ENCODE measurements at places on chromosomes 6 and 20. TPM values are rescaled to one million over a fixed set of nuclear protein-coding genes. Genes with fewer than 3 reads are reported as not detected.

- peak; percentile 92 for DNase-seq
These were observed at the start of gene SOD2 for GRCh38 chr6:159693128-159693893. Gene SOD2, minus strand, starts transcription at chr6:159693241. Its CDS starts 74 bp downstream, at chr6:159693167.

DNA sequence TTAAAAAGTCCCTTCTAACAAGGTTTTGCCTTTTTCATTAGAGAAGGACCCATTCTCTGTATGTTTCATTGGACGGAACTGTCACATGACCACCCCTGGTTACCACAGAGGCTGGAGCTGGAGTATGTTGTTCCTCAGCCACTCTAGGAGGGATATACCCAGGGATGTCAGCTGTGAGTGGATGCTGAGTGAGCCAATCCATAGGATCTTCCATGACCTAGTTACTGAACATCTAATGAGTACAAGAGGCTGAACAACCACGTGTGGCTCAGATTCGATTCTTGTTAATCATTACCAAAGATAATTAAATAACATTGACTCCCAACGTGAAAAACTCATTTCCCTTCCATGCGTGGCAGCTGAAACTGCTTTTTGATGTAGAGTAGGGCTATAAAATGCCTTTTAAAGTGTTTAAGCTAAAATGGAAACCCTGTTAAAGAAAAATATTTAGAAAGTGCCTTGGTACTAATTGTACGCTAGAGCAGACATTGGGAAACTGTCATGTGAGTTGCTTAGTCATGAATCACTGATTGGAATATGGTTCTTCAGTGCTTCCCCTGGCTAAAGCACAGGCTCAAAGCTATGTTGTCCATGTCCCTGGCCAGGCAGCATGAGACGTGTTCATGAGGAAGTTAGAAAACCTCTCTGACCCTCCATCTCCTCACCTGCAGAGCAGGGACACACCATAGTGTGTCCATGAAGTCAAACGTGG, 256.1 kb downstream of the ZNF217 start:
- DNase-seq, result no peak

DNA sequence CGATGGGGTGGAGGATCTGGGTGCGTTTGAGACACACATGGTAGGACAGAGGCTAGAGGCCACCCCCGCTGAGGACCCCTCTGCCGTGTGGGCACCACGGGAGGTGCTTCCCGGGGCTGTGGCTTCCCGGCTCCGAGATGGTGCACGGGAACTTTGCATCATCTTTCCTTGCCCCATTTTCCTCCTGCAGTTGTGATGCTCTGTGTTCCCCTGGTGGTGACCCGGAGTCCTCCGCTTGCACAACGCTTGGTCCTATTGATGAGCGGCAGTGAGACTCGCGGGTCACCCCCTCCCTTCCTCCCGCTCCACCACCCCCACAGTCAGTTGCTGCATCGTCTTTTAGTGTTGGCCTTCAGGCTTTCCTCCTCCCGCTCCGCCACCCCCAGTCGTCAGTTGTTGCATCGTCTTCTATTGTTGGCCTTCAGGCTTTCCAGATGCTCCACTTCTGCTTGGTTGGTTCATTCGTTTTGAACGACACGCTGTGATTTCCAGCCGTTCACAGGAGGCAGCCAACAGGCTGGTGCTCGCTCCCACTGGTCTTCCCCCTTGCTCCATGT, 37.3 kb downstream of the PYGB start:
- DNase-seq, result no peak

DNA sequence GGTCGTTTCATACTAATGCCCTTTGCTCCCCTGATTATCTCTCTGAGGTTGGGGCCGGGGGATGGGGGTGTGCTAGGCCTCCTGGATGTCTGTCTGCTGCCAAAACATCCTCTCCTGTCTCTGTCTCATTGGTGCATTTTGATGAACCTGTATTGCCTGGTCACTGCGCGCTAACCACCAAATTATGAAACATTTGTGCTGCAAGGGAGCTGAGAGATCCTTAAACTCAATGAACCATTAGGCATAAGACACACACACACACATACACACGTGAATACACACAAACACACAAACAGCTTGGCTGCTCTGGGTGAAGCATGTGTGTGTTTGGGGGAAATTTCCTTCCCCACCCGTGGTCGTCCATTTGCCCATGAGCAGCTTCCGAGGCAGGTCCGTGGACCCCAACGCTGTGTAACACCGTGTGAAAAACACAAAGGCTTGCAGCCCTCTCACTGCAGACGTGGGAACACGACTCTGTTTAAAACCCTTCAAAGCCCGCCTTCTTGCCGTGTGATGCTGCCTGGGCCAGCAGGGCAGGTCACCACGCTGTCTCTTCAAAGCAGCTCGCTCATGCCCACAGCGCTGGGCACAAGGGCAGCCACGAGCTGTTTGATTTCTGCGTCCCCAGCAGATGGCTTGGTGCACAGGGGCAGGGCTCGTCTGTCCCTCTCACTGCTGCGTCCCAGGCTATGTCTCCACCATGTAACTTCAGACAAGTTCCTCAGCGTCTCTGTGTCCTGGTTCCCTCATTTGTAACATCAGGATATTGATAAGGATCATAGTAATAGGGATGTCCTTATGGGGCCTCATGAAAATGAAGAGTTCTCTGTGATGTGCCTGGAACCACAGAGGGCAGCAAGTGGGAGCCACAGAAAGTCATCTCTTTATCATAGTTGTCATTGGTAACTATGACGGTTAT, 96.8 kb downstream of the CDH26 start:
- DNase-seq, result no peak

- no peak for DNase-seq
These were observed 403.8 kb upstream of the SOX4 start for GRCh38 chr6:21189759-21190158.

GRCh38 chr6:142325111-142325510, 23.3 kb downstream of the ADGRG6 start:
- DNase-seq, result no peak

- DNase-seq, result no peak
These were observed 28.8 kb downstream of the PDE10A start for GRCh38 chr6:165634101-165634880.

- no peak for DNase-seq
These were observed 14.8 kb downstream of the LY86 start for GRCh38 chr6:6603317-6603716.

- no peak for DNase-seq
These were observed 8.2 kb upstream of the STMND1 start for GRCh38 chr6:17093686-17094085.

DNA sequence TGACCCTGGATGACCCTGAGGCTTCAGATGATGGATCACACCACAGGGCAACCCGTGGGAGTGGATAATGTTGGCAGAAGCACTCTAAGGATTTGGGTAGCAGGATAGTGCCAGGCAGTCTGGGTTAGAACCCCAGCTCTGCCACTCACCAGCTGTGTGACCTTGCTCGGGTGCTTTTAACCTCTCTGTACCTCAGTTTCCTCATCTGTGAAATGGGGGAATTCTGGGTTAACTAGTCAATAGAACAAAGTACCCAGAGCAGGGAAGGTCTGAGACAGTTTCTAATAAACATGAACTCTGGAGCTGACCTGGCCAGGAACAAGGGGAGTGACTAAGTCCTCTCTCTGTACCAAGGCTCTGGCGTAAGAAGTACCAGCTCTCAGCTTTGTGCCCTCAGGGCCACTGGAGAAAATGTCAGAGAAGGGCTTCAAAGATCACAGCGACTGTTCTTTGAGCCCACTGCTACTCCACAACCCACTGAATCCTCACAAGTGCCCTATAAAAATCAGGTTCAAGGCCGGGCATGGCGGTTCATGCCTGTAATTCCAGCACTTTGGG, 14.7 kb upstream of the NOL4L start:
- no peak for DNase-seq

GRCh38 chr6:142819603-142820337, 125.2 kb downstream of the HIVEP2 start:
- DNase-seq, result peak; percentile 71

DNA sequence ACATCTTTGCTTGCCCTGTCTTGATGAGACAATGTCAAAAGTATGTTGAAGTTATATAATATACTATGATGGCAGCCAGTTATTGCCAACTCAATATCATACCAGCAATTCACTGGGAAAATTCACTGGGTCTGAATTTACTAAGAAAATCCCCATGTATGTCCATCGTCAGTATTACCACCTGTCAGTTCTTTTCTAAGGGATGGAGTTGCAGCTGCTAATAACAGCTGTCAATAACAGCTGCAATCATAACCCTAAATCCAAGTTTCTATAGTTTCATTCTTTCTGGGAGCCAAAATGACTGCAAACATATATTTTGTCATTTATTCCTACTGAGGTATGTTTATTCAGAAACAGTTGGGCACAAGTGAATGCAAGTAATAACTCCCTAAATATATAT, 132.6 kb upstream of the RIN2 start:
- no peak for DNase-seq

GRCh38 chr6:88381289-88381642, 215.1 kb upstream of the CNR1 start:
- no peak for DNase-seq

DNA sequence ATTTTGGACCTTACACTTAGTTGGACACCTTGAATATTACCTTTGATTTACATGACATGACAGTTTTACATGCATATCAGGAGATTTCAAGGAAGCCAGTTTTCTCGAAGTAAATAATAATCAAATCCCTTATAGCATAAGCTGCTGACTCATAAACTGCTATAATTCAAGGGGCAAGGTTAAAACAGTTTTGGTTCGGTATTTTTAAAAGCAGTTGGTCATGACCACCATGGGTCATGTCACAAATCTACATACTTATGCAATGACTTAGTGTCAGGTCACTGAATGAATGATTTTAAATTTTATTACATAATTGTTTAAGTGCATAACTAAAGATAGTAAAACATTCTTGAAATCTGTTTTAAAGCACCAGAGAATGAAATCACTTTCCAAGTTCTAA, 158.0 kb downstream of the DST start:
- DNase-seq, result no peak

GRCh38 chr20:4074877-4075455, 59.6 kb upstream of the RNF24 start:
- no peak for DNase-seq

DNA sequence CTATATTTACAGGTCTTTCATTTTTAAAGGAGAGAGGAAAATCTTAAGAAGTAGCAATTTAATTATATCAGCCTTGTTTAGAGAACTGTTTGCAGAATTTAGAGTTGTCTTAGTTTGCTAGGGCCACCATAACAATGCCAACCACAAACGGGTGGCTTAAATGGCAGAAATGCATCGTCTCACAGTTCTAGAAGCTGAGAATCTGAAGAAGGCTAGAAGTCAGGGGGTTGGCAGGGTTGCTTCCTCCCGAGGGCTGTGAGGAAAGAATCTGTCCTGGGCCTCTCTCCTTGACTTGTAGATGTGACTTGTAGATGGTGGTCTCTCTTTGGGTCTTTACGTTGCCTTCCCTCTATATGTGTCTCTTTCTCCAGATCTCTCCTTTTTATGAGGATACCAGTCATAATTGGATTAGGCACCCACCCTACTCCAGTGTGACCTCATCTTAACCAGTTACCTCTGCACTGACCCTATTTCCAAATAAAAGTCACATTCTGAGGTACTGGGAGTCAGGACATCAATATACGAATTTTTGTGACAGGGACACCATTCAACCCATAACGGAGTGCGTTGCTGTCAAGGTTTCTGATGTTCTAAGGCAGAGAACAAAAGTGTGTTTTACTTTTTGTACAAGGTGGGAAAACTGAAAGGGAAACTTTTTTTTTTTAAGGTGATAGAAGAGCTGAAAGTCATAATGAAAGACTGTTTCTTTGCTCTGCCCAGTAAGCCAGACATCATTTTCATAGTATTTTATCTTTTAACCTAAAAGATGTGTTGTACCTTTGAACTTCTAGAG, 84.4 kb downstream of the SAMD3 start:
- DNase-seq, result no peak

- DNase-seq, result no peak
These were observed 174.9 kb downstream of the SMOC2 start for GRCh38 chr6:168615837-168616236.

- no peak for DNase-seq
These were observed 141.5 kb downstream of the OR2B2 start for GRCh38 chr6:27770724-27771123.

- DNase-seq, result peak; percentile 90
These were observed 19.6 kb upstream of the CCR6 start for GRCh38 chr6:167103041-167103891.

DNA sequence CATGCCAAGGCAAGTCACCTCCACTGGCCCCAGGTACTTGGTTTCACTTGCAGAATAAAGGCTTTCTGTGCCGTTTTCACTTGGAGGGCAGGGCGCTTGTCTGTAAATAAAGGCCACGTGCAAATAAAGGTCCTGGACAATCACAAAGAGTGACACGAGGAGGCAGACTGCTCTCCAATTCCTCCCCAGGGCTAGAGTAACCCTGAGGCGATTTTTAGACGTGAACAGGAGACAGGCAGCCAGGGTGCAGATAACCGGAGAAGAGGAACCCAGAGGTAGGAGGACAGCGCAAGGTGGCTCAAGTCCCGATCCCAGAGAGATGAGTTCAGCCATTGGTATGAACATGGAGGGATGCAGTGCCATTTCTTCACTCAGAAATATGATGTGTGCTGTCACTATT, 327.4 kb downstream of the KIF16B start:
- no peak for DNase-seq

- DNase-seq, result no peak
These were observed 69.4 kb downstream of the FYN start for GRCh38 chr6:111803804-111804203.

GRCh38 chr20:4083098-4083865, 67.9 kb upstream of the RNF24 start:
- DNase-seq, result no peak

Gene EBF4
- total RNA-seq, result 2.6 TPM

Gene SCRT2
- not detected for total RNA-seq

Gene OR2H2
- not detected for total RNA-seq

Gene SLC22A2
- not detected for total RNA-seq

Gene HLA-DQB2
- total RNA-seq, result 7.2 TPM

Gene GNAS-AS1
- total RNA-seq, result 11.6 TPM

Gene SEL1L2
- not detected for total RNA-seq

Gene KCNK16
- not detected for total RNA-seq

Gene ULBP3
- total RNA-seq, result 4.3 TPM

Gene SMOC2
- not detected for total RNA-seq

Gene SLC35D3
- not detected for total RNA-seq

Gene OOEP
- not detected for total RNA-seq

Gene RAB5IF
- total RNA-seq, result 76.0 TPM

Gene DOK5
- not detected for total RNA-seq

Gene KIAA0408
- 0.74 TPM for total RNA-seq

Gene PCNA
- total RNA-seq, result 470 TPM

Gene XKR7
- total RNA-seq, result 0.06 TPM
